ENCODE measurements at places on chromosomes 3 and 15.

DNA sequence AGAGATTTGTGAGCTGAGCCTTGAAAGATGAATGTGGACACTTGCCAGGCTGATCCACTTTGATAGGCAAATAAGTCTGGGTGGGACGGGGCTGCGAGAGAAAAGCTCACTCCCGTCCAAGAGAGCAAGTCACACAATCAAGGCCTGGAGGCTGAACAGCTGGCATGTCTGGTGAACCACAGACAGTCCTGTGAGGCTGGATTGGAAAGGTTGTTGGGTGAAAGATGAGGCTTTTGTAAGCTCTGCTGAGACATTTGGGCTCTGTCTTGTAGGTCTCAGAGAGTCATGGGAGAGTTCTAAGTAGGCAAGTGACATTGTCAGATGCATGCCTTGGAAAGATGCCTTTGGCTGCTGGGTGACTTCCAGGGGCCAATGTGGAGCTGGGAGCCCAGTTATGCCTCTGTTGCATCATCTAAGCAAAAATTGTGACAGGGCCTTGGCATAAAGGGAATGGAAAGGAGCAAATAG lies 38.5 kb downstream of the RPLP1 start:
- no peak for DNase-seq

GRCh38 chr15:79185199-79185598 lies 94.6 kb upstream of the RASGRF1 start:
- DNase-seq: no peak

DNA sequence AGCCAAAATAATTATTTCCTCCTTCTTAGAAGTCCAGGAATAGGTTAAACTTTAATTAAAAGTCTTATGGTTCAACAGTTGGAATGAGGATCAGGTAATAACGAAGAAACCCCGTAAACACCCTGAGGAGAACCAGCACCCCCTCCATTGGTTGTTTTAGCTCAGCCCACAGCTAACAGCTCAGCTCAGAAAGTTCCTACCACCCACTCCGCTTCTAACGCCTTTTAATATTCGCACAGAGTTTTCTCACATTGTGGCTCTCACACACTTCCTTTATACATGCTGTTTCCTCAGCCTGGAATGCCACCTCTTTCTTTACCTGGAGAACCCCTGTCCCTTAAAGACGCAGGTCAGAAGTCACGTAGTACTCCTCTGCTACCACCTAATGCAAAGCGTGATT lies 17.0 kb downstream of the CX3CR1 start:
- no peak for DNase-seq

DNA sequence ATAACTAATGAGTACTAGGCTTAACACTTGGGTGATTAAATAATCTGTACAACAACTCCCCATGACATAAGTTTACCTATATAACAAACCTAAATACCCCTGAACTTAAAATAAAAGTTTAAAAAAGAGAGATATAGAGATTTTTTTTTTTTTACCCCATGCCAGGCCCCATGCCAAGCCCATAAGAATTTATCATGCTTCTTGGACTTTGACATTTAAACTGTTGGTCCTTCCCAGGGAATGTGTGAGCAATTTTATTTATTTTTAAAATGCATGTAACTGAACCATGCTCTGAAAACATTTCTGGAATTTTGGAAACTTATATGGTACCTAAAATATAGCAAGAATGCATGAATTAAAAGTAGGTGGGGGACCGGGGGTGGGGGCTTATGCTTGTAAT lies 26.3 kb downstream of the KLHL6 start:
- DNase-seq: no peak

GRCh38 chr15:75043509-75044257 lies 20.3 kb downstream of the PPCDC start:
- DNase-seq: peak; percentile 18

DNA sequence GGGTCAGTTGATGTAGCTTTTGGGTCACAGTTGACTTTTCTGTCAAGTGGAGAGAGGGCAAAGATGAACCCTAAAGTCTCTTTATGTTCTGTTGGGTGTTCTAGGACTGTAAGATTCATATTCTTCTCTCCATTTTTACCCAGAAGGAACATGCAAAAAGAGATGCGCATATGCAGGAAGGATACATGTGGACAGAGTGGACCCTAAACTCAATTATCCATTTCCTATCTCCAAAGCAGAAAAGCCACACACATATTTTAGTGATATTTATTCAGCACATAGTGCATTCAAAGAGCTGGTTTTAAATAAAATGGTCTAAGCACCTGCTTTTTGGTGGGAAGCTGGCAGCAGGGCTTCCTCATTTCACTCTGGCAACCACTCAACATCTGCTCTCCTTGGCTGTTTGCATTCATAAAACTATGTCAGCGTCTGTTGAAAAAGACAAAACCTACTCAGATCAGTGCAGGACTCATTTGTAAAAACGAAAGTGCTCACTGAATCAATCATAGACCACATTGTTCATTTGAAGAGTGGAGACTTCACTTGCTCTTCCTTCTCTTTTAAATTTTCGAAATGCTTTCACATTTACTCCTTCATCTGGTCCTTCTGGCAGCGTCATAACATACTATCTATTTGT lies 96.6 kb downstream of the SEMA6D start:
- DNase-seq: no peak

GRCh38 chr3:79018671-79019136 lies 749.1 kb downstream of the ROBO1 start:
- no peak for DNase-seq

DNA sequence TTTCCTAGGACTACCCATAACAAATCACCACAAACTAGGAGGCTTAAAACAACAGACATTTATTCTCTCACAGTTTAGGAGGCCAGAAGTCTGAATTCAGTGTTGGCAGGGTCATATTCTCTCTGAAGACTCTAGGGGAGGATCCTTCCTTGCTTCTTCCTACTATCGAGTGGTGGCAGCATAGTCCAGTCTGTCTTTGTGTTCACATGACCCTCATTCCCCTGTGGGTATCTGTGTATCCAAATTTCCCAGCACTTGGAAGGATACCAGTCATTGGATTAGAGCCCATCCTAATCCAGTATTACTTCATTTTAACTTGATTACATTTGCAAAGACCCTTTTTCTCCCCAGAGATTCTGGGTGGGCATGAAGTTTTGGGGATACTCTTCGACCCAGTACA lies 63.8 kb downstream of the GMPS start:
- DNase-seq: no peak

DNA sequence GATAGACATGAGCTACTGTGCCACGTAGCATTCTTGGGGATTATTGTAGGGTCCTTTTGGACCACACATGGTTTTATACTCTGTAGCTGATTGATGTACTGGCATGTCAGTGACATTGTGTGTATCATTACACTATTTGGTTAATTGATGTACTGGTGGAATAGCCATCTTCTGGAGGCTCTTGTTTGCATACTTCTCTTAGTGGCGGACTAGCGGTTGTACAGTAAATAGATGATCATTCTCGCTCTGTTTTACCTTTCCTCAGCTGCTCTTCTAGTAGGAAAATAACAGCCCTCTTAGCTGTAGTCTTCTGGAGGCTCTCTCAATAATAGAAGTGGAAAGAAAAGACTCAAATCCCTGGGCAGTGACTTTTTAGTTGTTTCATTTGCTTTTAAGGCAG lies 24.8 kb downstream of the IGF1R start:
- DNase-seq: no peak

DNA sequence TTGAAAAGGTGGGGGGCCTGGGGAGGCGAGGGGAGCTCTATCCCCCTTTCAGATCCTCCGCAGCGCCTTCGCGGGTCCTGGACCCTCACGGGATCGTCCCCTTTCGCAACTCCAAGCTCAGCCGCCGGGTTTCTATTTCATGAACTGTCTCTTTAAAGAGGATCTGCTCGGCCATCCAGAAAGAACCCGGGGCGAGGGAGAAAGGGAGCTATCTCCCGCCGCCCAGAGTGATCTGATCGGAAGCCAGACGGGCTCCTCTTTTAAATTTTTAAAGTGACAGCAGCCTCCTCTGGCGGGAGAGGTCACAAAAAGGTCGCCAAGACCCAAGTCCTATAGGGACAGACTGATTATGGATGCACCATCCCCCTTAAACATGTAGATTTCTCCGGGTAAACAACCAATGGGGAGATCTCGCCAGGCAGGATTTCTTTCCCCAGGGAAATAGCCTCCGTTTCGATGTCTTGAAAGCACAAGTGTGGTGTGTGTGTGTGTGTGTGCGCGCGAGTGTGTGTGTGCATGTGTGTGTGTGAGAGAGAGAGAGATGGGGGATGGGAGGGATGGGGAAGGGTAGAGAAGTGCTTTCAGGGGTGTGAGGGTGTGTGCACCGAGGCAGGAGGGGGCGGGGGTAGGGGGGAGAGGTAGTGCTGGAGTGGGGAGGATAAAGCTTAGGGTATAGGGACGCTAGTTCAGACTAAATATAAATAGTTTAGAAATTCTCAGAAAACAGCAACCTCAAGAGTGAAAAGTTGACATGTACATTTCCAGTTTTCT lies 516.1 kb downstream of the MECOM start:
- DNase-seq: no peak

DNA sequence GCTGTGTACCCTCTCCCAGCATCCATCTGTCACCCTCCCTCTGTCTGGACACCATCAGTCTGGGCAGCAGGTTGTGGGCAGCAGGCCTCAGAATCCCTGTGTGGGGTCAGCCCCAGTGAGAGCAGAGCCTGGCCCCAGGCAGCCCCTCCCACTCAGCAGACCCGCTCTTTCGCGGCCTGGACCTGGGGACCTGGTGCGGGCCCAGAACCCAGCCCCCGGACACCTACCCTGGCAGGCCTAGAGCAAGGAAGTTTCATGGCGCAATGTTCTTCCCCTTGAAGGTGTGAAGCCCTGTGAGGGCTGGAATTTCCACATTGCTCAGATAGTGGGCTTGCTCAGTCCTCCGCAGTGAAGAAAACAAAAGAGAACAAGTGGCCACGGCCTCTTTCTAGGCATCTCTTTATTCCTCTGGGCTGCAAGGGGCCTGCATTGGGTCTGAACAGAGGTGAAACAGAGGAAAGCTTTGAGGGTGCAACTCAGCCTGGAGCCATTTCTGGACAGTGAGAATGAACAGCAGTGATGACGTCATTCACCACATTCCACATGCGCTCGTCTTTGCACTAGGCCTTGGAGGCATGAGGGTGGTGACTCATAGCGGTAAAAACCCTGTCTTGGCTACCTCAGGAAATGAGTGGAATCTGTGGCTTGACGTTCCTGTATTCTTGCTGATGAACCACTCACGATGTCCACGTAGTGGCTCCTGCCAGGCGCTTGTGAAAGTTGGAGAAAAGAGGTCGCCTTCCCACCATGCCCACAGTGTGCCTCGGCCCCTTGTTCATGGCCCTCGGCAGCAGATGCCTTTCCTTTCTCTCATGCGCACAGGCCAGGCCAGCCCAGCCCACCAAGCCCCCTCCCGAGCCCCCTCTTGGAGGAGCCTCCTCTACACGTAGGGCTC lies 66.1 kb downstream of the SLC30A4 start:
- DNase-seq: peak; percentile 69

GRCh38 chr3:48232232-48232631 lies 8.7 kb upstream of the ZNF589 start:
- no peak for DNase-seq

DNA sequence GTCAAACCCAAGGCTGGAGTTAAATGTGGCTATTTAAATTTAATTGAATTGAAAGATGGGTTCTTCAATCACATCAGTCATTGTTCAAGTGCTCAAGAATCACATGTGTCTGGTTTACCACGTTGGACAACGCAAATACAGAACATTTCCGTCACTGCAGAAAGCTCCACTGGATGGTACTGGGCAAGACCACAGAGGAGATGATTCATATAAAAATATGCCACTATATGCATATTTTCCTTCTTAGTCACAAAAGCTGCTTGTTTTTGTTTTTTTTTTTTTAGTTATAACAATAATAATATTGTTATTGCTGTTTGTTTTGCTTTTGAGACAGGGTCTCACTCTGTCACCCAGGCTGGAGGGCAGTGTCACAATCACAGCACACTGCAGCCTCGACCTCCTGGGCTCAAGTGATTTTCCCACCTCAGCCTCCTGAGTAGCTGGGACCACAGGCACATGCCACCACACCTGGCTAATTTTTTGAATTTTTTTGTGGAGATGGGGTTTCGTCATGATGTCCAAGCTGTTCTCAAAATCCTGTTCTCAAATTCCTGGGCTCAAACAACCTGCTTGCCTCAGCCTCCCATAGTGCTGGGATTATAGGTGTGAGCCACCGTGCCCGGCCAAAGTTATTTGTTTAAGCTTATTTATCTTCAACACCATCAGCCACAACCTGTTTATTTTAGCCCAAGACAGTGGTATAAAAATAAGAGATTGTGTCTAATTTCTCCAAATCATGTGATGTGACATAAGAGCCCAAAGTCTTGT lies 19.4 kb downstream of the RTP3 start:
- DNase-seq: no peak

DNA sequence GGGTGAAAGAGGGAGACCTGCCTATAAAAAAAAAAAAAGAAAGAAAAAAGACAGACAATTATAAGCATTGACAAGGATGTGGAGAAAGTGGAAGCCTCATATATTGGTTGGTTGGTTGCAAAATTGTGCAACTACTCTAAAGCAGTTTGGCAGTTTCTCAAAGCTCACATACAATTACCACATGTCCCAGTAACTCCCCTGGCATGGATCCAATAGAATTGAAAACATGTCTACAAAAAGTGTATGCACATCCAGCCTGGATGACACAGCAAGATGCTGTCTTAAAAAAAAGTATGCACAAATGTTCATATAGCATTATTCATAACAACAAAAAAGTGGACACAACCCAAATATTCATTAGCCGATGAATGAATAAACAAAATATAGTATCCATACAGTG lies 19.5 kb downstream of the SETMAR start:
- DNase-seq: no peak

GRCh38 chr3:76502076-76502475 lies 537.8 kb upstream of the ROBO2 start:
- DNase-seq: no peak

DNA sequence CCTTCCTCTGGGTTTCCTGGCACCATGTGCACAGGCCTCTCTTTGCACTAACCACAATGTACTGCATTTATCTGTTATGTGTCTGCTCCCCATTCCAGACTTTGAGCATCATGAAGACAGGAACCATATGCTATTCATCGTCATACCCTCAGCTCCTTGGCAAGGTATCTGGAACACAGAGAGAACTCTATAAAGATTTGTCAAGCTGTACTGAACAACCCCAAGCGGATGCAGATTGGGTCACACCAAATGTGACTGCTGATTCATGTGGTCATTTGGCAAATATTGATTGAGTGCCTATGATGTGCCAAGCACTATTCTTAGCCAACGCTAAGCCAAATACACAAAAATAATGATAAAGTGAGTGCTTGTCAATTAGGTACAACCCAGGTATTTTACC lies 7.5 kb upstream of the MEGF11 start:
- DNase-seq: no peak

DNA sequence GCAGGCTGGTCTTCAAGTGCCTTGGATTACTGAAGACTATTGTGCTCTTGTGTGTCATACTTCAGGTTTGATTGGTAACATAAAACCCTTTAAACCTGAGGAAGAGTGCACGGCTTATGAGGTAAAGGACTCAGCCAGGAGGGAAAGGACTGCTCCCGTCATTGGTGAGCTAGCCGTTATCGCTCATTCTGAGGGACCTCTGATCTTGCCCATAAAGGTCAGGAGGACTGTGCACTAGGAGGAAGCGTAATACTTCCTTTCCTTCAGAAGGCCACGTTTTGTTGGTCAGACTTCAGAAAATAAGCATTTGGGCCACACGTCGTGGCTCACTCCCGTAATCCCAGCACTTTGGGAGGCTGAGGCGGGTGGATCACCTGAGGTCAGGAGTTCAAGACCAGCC lies 37.7 kb downstream of the PXK start:
- no peak for DNase-seq
